ENCODE measurements at places on chromosomes 2 and 18.

- no peak for DNase-seq
Measured at GRCh38 chr18:57447154-57447621, 12.0 kb downstream of the ONECUT2 start.

DNA sequence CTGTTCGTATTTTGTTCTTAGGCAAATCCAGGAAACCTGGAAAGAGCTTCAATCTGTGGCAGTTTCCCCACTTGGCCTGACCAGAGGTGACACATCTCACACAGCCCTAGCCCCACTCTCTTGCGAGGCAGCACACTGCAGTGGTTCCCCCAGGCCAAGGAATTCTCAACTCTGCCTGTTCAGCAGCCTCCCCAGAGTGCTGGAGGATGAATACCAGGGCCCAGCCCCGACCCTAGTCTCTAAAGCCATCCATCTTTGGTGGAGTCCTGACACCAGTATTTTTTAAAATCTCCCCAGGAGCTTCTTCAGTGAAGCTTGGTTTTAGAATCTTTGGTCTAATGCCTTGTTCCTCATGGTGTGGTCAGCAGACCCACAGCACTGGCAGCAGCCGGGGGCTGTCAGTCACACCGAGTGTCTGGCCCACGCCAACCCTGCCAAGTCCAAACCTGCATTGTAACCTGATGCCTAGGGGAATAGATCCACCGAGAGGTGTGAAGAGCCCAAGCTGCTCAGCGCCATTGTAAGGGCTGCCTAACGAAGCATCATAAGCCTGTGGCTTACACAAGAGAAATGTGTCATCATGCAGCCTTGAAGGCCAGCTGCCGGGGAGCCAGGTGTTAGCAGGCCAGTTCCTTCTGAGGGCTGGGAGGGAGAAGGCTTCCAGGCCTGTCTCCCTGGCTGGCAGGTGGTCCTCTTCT, 428.7 kb upstream of the ID2 start:
- DNase-seq, result no peak

- no peak for DNase-seq
Measured at GRCh38 chr2:36466135-36466534, 110.6 kb downstream of the CRIM1 start.

DNA sequence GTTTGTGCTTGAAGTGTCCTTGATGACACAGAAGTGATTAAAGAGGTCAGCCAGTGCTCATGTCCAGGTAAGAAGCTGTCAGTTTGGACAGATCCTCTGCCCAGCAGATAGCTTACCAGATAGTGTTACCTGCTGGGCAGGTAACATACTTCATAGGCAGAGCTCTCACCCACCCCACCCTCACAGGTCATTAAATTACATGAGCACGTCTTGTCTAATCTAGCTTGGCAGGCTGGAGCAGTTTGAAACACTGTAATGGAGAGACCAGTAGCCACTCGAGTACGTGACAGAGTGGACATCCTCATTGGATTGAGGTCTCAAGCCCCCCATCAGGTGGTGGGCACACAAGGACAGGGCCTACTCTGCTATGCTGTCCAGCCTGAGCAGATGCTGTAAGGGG, 27.1 kb downstream of the TTC32 start:
- DNase-seq, result peak; percentile 41

GRCh38 chr2:36371070-36371874, 15.7 kb downstream of the CRIM1 start:
- DNase-seq, result no peak

DNA sequence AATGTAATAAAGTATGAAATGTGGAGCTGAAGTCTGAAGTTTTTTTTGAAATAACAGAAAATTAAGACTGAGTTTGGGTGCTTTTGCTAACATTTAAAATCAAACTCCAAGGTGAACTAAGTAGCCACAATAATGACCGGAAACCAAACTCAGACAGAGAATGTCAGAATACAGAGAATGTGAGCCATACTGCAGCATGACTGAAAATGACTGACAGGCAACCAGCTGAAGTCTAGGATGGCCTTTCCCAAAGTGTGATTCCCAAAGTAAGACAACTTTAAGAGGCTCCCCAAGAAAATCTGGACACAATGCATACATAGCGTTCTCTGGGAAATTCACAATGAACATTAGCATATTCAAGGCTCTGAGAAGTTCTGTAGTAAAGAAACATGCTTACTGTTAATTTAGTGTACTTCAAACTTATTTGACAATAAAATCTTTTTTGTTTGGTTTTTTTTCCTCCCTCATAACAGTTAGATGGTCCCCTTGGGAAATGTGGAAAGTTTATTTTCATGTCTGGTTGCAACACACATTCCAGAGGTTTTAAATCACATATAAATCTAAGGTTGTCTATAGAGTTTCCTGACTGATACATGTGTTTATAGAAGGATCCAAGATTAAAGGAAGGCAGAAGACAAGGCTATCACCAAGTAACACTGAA, 28.6 kb downstream of the PLA2R1 start:
- no peak for DNase-seq

GRCh38 chr2:74103763-74104162, 43.9 kb downstream of the BOLA3 start:
- DNase-seq, result peak; percentile 40

DNA sequence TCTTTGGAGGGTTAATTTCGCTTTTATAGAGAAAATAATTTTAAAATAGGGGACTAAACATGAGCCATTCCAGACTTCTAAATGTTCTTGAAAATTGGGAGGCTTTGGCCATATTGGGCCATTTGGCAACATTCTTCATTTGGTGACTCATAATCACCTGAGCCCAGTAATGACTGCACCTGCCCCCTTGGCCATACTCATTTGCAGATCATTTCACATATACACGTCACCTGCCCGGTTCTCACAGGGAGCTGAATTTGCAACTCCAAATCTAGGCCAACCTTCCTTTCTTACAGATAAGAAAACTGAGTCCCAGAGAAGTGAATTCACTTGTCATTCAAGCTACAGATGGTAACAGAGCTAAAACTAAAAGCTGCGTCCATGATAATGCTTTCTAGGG, 289.7 kb downstream of the EPHA4 start:
- no peak for DNase-seq

DNA sequence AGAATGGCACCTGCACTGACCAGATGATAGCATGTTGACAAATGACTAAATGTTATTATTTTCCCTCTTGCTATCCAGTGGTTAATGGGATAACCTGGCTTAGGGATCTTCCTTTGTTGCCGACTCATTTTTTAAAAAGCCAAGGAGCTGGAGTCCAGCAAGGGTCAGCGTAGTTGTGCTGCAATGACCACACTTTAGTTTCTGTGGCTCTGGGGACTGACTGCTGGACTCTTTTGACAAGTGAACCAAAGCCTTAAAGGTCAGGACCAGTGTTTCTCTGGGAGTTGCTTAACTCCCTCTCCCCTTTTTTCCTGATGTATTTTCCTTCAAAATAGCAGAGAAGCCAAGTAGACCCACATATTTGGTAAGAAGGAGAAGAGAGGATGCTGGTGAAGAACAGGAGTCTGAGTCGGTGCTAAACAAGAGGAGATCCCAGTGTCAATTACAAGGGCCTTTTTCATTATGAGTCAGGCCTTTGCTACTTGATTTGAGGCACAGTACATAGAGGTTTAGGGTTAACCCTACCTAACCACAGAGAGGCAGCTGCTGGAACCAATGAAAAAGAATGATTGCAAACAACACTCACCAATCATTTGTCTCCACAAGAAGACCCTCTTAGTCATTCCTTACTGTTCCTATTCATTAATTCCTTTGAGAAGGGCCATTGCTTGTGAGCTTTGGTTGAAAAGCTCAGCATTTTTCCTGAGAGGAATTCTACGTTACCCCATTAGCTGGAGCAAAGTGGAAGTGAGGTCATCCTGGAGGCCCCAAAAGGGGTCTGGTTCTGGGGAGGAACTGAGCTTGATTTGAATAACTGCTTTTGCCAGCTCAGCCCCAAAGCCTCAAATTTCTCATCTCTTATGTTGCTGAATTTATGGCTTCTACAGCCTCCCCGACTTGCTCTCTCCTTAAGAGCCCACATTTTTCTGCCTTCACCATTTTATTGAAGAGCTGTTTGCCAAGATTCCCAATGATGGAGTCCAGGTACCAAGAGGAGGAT, 137.6 kb upstream of the HNMT start:
- no peak for DNase-seq

DNA sequence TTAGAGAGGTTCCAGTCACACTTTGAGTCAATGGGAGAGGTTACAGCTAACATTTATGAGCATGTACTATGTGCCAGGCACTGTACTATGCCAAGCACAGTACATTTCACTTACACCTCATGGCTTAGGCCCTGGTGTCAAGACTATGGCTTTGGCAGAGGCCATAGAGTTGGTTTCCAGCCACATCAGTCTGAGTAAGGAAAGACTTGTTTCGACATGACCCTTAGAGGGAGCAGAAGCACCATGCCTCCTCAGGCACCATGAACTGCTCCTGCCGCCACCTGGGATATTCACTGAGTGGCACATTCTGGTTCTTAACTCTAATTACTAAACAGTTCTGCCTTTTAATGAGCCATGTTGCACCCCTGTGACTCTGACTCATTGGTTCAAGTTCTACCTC, 12.7 kb downstream of the DGUOK start:
- no peak for DNase-seq

GRCh38 chr2:197559681-197560080, 43.8 kb downstream of the MOB4 start:
- no peak for DNase-seq

DNA sequence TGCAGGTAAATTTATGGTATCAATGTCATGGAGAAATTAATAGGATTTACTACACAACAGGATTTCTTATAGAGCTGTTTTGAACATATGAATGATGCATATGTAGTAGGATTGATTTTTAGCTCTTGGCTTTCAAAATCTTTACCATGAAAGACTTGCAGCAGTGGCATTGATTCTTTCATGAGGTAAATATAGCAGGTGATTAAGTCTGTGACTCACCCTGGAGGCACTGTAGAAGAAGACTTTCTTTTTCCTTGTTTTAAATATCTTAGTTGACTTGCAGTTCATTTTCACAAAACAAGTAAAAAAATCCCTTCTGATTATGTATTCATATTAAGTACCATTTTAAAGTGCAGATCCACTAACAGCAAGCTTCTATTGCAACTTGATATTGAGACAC, 463.0 kb downstream of the FBXO15 start:
- DNase-seq, result no peak

DNA sequence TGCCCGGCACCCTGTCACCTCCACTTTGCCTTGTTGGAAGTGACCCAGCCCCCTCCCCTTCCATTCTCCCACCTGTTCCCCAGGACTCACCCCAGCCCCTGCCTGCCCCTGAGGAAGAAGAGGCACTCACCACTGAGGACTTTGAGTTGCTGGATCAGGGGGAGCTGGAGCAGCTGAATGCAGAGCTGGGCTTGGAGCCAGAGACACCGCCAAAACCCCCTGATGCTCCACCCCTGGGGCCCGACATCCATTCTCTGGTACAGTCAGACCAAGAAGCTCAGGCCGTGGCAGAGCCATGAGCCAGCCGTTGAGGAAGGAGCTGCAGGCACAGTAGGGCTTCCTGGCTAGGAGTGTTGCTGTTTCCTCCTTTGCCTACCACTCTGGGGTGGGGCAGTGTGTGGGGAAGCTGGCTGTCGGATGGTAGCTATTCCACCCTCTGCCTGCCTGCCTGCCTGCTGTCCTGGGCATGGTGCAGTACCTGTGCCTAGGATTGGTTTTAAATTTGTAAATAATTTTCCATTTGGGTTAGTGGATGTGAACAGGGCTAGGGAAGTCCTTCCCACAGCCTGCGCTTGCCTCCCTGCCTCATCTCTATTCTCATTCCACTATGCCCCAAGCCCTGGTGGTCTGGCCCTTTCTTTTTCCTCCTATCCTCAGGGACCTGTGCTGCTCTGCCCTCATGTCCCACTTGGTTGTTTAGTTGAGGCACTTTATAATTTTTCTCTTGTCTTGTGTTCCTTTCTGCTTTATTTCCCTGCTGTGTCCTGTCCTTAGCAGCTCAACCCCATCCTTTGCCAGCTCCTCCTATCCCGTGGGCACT, 4.5 kb downstream of the RETREG2 start:
- DNase-seq, result no peak

DNA sequence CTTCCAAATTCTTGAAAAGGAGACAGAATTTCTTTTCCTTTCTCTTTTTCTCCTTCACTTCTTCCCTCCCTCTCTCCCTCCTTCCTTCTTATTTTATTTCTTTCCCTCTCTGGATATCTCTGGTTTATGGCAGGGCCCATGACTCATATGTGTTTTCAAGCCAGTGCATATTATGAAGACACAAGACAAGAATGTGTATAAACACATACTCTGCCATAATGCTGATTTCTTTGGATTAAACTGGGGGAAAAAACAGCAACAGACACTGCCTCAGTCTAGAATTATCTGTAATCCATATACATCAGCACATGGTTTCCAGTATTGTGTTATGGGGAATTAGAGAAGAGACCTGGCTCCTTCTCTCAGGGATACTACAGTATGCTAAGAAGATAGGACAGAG, 82.8 kb upstream of the CPO start:
- DNase-seq, result no peak

- DNase-seq, result no peak
Measured at GRCh38 chr2:102359527-102359926, 3.9 kb downstream of the IL18R1 start.
